ENCODE measurements at places on chromosomes 11 and 22.

DNA sequence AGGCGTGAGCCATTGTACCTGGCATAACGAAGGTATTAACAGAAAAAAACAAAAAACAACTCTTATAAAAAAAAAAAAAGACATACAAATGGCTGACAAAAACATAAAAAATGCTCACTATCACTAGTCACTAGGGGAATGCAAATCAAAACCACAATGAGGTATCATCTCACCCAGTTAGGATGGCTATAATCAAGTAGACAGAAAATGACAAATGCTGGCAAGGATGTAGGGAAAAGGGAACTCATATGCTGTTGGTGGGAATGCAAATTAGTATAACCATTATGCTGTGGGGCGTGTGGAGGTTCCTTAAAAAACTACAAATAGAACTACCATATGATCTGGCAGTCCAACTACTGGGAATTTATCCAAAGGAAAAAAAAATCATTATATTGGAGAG, 17.0 kb downstream of the THY1 start:
- no peak for DNase-seq

DNA sequence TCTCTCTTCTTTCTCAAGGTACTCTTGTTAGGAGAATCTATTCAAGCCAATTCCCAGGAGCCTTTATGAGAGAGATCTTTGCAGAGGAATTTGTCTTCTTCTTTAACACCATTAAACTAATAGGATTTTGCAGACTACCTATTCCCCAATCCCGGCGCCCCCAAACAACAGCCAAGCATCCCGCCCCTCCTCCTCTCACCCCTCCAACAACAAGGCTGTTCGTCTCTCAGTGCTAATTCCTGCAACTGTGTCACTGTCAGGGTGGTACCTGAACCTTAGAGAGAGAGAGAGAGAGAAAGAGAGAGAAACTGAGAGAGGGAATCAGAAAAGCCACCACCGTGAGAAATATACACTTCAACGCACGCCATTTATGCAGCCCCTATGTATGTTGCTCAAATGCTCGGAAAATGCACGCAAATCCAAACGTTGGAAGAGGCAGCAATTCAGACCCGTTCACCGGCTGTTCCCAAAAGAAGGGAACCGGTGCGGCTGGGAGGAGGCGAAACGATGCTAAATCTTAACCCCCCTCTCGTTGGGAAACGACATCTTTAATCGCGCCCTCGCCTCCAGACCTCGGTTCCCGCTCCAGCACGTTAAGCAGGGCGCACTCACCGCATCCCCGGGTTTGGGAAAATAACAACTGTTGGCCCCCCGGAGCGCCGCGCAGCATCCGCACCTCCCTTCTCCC, 961 bp downstream of the KCNA4 start:
- no peak for DNase-seq

DNA sequence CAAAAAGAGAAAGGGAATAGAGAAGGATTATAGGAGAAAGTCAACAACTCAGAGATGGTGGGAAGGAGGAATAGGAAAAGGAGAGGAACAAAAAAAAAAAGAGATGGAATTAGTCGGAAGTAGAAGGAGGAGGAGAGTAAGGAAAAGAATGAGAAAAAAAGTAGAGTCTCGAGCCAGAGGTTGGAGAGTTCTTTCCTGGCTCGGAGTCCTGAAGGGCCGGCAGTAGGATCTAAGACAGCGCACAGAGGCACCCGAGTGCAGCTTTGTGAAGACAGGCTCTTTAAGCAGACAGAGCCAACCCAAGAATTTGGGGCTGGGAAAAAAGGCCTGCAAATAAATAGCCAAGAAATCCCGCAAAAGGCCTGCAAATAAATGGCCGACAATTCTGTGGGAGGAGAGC, 170.4 kb upstream of the CCDC90B start:
- no peak for DNase-seq

GRCh38 chr11:42169191-42169590, 709.7 kb upstream of the LRRC4C start:
- no peak for DNase-seq

DNA sequence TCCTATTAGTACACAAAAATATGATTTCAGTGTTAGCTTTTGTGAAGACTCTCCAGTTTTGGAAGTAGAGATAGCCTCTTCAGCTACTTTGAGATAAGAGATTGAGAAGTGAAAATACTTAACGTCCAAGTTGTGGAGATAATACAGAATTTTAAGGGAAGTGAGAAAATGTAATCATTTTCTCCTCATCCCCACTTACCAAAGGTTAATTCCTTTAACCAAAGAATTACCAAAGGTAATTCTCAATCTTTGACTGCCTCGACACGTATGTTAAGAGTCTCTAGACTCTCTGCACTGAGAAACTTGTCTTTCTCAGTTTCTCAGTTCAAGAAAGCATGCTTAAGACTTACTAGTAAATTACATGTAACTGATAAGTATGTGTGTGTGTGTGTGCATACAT, 15.3 kb downstream of the C11orf54 start:
- DNase-seq, result no peak

GRCh38 chr22:17264321-17265052, 45.3 kb upstream of the ADA2 start:
- DNase-seq, result no peak

DNA sequence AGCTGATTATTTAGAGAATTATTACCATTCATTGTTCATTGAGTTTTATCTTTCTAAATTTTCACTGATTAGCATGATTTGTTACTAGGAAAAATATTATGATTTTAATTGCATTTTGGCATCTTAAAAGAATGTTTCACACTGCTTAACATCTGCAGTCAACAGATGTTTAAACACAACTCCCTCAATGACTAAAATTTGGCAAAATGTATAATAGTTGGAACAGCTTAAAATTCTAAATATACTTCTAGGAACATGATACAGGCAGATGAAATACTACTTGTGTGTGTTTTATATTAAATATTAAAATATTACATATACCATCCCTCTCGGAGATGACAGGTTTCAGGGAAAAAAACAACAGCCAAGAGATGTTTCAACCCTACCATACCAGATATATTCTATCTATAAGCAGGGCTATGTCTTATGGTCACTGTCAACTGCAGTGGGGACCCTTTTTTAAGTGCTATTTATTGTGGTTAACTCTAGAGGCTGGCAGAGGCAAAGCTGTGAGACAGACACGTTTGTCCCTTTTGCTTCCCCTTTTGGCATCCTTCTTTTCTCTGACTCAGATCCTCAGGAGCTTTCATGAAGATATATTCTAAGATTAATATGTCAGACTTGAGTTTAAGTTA, 81.9 kb downstream of the BDNF start:
- no peak for DNase-seq
